ENCODE measurements at places on chromosomes 5 and 9.

DNA sequence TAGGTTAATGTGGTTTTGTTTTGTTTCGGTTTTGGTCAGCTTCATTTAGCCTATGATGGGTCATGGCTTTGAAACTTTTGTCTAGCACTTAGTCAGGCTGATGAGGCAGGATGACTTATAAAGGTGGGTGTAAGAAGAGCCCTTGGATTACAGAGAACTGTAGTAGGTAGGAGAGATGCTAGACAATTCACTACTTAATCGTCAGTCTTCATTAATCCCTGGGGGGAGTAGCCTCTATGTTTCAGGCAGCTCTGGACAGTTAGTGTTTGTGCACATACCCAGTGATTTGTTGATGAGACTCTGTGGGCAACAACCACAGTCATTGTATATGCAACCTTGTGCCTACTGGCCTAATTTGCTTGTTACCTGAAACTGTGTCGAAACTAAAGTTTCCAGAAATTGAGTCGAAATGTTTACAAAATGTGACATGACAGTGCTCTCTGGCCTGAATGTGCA, 113.3 kb downstream of the MTREX start:
- peak; percentile 15 for DNase-seq

GRCh38 chr5:159183247-159183646, 26.1 kb downstream of the RNF145 start:
- DNase-seq: no peak

DNA sequence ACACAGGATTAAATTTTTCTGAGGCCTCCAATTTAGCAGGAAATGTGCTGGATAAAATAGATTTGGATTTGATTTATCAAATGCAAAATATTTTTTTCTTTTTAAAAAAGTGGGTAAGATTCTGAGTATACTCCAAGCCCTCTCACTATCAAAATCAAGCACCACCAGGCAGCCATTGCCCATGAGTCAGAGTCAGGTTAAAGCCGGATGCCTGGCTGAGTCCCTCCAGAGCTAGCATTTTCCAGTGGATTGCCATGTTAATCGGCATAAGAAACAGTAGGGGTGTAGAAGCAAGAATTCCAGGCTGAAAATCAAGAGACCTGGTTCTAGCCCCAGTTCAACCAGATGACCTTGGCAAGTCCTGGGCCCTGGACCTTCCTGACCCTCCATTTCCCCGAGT, 85.3 kb downstream of the FAM114A2 start:
- DNase-seq: no peak

DNA sequence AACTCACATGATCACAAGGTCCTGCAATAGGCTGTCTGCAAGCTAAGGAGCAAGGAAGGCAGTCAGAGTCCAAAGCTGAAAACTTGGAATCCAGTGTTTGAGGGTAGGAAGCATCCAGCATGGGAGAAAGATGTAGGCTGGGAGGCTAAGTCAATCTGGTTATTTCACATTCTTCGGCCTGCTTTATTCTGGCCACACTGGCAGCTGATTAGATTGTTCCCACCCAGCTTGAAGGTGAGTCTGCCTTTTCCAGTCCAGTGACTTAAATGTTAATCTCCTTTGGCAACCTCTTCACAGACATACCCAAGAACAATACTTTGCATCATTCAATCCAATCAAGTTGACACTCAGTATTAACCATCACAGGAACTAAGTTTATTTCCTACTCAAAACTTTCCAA, 453.4 kb downstream of the TLE4 start:
- no peak for DNase-seq

- no peak for DNase-seq
Observed at GRCh38 chr5:135054546-135054945, 20.5 kb upstream of the PITX1 start.

- DNase-seq: no peak
Observed at GRCh38 chr5:69368458-69369339, 621 bp downstream of the AK6 start.

- DNase-seq: no peak
Observed at GRCh38 chr5:457195-457961, 14.4 kb downstream of the EXOC3 start.

GRCh38 chr5:65356274-65356673, 125.4 kb downstream of the ADAMTS6 start:
- DNase-seq: no peak
